ENCODE measurements at places on chromosomes 2 and 18.

DNA sequence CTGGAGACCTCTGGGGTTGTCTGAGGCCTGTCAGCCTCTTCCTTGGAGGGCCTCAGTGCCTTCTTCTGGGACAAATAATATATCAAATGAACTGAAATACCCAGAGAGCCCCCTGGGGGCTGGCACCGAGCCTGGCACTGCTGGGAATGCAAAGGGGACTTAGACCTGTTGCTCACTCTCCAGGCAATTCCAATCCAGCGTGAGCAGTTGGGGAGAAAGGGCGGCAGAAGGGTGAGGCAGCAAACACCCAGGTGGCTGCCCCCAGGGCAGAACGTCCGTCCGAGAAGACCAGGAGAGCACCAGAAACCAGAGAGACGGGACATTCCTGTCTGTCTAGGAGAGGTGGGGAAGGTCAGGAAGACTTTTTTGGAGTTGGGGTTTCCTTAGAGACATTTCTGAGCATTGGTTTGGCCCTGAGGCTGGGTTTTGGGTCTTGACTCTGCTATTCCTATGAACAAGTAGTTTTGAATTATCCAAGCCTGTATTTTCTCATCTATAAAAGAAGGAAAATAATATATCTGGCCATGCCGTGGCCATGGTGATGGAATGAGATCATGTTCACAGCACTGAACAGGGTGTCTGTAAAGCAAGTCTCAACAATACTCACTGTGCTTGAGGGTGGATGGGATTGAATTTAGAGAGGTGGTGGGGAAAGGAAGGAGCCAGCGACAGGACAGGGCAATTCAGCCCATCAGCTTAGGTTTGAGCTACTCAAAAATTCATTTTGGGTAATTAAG, 44.3 kb upstream of the ZBTB7C start:
- DNase-seq: no peak

GRCh38 chr2:236309669-236310029, 45.4 kb upstream of the ASB18 start:
- no peak for DNase-seq

DNA sequence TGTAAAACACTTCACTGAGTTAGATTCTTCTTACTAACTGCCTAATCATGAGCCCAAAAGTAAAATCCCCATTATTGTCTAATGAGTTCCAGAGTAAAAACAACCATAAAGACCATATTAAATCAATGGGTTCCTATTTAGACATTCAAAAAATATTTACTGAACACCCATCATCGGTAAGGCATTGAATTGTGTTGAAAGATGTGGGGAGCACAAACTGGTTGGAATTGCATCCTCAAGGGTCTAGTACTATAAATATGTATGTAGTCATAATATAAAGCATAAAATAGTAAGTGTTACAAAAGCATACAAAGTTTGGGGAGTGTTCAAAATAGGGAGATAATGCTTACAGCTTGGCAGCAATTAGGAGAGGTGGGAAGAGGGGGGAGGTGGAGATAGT, 3.0 kb upstream of the MARCHF4 start:
- DNase-seq: no peak

DNA sequence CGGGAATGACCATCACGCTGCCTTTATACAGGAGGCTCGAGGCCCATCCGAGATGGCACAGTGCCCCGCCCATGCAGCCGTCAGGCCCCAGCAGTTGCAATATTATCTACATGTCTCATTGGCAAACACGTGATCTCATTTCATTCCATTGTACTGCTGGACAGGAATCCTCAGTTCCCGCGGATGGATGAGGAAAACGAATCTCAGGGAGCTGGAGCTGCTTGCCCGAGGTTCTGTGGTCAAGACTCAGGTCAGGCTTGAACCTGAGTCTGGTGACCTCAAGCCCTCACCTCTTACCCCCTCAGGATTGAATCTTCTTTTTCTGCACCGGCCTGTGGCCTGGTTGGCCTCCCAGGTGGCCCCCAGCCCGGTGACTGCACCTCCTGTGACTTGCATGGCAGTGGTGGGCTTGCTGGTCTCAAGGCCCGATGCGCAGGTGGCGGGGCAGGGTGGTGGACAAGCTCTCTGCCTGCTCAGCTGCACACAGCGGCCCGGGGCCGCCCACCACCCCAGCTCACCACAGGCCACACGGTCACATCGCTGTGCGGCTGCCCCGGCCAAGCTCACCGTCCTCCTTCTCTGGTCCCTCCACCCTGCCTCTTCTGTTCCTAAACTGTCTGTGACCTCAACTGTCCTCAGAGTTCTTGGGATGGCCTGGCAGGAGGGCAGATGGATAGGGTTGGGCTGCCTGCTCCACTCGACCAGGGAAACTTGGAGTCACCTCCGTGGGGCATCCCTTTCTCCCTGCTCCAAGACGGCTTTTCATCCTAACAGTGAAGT, 52.0 kb upstream of the HS6ST1 start:
- no peak for DNase-seq

DNA sequence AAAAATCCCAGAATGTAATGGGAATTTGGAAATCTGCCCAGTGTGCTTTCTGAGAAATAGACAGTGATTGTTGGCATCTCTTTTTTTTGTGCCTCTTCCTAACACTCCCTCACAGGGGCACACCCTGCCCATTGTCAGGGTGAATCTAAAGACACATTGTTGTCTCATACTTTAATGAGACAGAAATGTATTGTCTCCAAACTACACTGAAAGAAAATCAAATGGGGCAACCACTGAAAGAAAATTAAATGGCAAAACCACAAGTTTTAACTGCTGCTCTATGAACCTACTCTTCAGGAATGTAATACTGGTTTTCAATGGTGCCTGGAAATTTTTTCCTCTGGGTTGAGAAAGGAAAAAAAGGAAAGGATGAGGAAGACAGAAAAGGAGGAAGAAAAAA, 43.2 kb upstream of the GLS start:
- no peak for DNase-seq

DNA sequence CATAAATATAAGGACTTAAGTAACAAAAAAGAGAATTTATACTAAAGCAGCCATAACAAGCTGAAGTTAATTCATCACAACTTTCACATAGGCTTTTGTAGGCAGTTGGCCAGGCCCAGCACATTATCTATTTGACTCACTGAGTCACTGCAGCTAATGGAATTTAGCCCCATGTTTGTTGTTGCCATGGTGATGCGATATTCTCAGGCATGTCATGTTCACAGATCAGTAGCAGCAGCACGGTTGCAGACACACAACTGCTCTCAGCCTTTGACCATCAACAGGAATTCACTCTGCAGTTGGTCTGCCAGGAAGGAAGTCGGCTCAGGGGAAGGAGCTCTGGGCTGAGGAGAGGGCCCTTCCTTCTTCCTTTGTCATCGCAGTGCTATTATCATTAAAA, 639.8 kb downstream of the TMEM182 start:
- no peak for DNase-seq
